ENCODE measurements at places on chromosomes 7 and 10.

DNA sequence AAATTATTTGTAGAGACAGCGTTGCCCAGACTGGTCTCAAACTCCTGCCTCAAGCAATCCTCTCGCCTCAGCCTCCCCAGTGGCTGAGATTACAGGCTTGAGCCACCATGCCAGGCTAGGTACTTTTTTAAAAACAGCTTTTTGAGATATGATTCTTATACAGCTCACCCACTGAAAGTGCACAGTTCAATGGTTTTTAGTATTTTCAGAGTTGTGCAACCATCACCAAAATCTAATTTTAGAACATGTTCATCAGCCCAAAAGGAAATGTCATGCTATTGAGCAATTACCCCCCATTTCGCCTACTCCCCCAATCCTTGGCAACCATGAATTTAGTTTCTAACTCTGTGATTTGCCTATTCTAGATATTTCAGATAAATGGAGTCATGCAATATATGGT, 73.7 kb downstream of the EVX1 start:
- DNase-seq, result no peak

DNA sequence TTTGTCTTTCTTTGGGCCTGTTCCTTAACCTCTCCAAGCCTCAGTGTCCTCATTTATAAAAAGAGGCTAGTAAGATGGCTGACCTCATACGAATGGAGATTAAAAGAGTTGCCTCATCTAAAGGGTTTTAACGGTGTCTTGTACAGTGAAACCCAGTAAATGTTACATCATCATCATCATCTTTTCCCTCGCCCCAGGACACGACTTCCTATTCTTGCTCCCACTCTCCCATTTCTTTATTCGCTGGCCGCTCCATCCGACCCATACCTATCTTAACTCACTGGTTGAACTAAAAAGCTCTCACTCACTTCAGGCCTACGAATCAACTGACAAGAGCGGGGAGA, 554 bp downstream of the FRA10AC1 start:
- peak; percentile 2 for DNase-seq

DNA sequence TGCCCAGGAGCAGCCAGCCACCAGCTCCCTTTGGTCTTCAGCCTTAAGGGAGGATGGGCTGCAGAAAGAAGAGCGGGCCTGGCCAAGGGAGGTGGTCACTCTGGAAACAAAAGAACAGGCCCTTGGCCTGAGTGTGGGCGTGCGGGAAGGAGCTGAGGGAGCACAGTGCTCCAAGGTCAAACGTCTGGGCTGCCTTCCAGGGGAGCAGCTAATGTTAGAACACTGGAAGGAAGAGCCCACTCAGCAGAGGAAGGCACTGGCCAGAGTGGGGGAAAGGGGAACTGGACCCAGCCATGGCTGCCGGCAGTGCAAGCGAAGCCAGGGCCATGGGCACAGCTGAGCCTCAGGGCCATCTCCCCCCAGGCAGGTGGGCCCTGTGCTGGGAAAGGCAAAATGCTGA, 42.7 kb downstream of the FAM53B start:
- DNase-seq, result no peak

DNA sequence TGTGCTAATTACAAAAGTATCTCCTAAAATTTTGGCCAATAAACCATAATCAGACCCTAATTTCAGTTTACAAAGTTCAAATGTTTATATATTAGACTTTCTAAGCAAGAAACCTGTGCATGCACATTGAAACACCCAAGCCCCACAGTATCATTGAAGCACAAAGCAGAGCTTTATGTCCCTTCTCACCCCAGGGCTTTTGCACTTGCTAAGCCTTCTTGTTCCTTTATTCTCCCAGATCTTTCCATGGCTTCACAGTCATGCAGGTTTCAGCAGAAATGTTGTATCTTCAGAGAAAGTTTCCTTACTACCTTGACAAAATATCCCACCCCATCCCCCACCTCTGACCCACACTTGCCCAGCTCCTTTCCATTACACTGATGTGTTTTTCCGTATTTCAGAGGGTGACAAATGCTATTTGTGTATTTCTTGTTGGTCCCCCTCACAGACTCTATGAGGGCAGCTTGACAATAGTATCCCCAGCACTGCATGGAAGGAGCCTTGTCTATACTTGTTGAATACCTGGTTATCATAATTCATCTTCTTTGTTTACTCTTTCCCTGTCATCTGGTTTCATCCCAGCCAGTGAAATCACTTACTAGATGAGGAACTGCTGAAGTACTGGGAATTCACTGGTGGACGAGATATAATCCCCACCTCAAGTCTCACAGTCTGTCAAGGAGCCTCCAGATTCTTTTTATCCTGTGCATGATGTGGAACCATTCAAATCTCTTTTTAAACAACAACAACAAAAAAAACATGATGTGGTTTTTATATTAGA, 24.0 kb upstream of the PCGF5 start:
- DNase-seq, result no peak

- DNase-seq, result no peak
Measured at GRCh38 chr7:11436316-11436715, 395.7 kb downstream of the THSD7A start.

DNA sequence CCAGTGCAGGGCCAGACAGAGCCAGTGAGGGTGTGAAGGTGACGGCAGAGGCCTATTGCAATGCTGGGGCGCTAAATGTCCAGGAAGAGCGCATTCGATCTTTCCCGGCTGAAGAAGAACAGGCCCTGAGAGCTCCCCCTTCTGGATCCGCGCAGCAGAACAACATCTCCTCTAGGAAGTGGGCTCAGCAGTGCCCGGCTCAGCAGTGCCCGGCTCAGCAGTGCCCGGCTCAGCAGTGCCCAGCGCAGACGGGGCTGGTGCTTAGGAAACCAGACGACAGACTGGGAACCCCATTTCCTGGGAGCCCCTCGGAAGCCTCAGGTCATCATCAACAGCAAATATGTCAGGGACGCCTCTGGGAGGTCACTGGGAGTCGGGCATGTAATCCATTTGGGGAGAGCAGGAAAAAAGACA, 4.7 kb upstream of the NOS3 start:
- peak; percentile 42 for DNase-seq

GRCh38 chr7:149046416-149046815, 18.1 kb upstream of the PDIA4 start:
- DNase-seq, result no peak

DNA sequence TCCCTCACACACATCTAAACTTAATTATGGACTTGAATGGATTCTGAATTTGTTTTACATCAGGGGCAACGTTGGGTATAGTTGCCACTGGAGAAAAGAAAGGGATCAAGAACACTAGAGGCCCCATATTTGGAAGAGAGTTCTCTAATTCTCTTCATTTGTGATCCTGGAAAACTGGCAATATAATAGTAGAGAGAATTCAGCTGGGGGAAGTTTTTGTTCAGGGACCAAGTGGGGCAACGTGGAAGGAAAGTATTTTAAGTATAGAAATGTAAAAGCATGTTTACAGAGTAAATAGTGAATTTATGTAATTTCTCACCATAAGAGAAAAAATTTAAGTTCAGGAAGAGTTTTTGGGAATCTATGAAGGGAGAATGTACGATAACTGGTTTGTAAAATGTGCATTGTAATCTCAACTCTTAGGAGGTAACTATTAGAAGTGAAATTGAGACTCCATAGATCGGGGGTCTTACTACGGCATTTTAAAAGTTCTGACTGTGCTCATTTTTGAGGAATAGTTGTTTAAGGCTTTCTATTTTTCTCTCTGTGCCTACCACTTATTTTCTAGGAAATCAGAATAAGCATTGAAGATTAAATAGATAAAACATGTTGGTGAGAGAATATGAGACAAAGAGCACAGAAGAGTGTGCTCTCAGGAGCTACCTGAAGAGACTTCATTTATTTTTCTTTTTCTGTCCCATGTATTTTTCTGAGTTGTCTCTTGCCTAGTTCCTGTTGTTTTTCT, 3.4 kb downstream of the SDHAF3 start:
- no peak for DNase-seq

- DNase-seq, result no peak
Measured at GRCh38 chr10:119263951-119264617, 56.7 kb downstream of the GRK5 start.

GRCh38 chr10:80170641-80171040, 34.7 kb downstream of the ANXA11 start:
- no peak for DNase-seq

DNA sequence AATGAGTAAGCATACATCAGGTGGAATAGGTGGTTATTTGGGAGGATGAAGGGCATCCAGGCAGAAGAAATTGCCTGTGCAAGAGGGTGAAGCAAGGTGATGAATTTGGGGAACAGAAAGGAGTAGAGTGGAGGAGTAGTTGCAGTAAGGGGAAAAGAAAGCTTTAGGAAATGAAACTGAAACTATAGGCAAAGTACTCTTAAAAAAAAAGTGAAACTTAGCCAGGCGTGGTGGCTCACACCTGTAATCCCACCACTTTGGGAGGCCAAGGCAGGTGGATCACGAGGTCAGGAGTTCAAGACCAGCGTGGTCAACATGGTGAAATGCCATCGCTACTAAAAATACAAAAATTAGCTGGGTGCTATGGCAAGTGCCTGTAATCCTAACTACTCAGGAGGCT, 17.6 kb downstream of the NUP205 start:
- DNase-seq, result no peak

- no peak for DNase-seq
Measured at GRCh38 chr7:117231047-117231359, 91.9 kb downstream of the WNT2 start.

DNA sequence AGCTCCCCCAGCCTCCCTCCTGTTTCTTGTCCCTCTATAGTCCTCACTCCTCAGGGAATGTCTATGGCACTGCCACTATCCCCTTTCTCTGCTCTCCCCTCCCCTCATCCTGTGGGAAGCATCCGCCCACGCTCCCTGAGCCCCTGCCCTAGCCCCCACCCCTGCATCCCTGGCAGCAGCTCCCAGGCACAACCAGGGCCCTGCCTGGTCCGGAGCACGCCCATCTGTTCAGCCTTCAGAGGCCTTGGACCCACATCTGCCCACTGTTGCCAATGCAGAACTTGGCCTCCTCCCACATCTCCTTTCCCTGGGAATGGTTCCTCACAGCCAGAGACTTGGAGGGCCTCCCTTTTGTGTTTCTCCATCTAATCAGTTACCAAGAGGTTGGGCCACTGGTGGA, 20.4 kb upstream of the TBRG4 start:
- no peak for DNase-seq

GRCh38 chr7:11328309-11328708, 354.6 kb downstream of the PHF14 start:
- no peak for DNase-seq

- peak; percentile 45 for DNase-seq
Measured at GRCh38 chr7:150405584-150406311, 26.6 kb downstream of the ZNF775 start.

DNA sequence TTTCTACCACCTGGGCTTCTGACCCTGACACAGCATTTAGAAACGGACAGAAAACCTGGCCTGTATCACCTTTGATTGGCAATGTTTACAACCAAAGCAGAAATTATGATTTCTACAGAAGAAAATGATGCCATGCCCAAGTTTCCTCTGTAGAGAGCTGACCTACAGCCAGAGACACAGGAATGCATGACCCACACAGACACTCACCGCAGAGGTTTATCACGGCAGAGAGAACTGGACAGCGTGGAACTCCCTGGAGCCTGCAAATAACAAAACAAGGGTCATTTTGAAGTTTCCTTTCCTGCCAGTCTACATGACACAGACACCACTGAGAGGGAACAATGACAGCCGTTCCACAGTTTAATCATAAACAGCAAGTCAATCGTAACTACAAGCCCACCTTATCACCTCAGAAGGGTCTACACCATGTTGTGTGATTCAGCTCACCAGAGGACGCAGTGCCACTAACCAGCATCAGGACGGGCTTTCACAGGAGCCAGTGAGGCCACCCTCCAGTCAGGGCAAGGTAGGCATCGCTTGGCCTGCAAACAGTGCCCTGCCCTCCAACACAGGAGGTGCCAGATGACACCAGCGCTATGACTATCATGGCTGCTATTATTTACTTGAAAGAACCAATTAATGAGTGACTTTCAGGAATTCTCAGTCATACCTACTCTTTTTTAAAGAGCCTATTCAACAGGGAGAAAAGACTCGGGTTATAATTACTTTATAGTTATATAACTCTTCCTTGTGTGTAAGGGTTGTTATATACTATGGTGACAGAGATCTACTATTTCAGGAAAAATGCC, 139.9 kb downstream of the TNS3 start:
- DNase-seq, result no peak

GRCh38 chr10:84938117-84938905, 609.9 kb downstream of the CCSER2 start:
- DNase-seq, result no peak

- DNase-seq, result no peak
Measured at GRCh38 chr10:118462401-118462800, 120.3 kb upstream of the FAM204A start.

DNA sequence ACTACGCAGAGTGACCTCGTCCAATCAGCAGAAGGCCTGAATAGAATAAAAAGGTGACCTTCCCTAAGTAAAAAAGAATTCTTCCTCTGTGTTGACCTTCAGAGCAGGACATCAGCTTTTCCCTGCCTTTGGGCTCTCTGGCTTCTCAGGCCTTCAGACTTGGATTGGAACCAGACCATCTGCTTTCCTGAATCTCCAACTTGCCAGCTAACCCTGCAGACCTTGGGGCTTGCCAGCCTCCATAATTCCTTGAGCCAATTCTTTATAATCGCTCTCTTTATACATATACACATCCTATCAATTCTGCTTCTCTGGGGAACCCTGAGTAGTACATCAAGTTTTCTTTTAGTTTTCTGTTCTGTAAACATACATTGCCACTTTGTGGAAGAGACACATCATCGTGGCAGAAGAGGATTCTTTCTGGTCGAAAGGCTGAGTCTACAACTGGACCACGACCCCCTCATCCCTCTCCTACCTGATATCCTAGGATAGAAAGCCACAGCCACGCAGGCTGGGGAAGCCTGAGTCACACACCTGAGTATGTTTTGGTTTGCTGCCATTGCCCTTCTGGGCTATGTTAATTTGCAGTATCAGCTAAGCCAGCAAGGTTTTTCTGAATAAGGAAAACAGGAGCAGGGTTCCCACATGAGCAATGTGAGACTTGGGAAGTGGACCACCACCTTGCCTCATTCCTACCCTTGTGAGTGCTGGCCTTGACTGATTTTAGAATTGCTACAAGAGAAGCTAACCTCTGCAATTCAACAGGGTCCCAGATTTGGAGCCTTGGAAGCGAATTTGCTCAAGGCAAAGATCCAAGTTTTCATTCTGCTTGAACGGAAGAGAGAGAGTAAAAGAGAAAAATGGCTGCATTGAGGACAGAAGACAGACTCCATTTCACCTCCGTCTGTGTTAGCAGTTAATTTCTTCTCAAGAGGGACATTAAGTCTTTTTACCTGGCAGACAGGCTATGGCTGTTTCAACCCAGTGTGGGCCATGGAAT, 445.2 kb upstream of the FZD8 start:
- no peak for DNase-seq

All from effector CD4-positive, alpha-beta T cell (primary cell).